CD4-positive, alpha-beta T cell (primary cell): ENCODE measurements at places on chromosomes 2 and 18.

- H3K36me3 ChIP-seq = no peaks in the 10 kb centered on the region
- H3K27me3 ChIP-seq = peaks cover 4% of the 10 kb centered on the region
- H3K4me3 ChIP-seq = no peak overlapping the region
Observed at GRCh38 chr2:70855667-70856066, 20.1 kb upstream of the CD207 start.

DNA sequence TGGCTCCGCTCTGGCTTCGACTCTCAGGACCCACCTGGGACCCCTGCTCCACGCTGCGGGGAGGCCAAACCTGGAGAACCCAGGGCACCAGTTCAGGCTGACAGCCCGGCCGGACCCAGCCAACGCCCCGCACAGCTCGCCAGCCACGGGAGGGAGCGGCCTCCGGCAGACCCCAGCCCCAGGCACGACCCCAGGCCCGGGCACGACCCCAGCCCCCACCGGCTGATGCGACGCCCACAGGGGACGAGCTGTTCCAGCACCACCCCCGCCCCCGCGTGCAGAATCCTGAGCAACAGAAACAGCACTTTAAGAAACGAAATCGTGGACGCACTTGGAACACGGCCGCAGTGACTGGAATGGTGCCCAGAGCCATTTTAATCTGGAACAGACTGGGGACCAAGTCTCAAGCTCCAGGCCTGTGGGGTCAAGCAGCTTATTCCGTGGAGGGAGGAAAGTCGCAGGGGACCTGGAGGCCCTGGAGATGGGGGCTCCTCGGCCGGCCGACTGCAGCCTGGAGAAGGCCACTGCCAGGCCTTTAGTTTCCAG lies 74.2 kb downstream of the MBP start:
- peaks cover 94% of the 10 kb centered on the region for H3K4me1 ChIP-seq
- no peak overlapping the region for H3K4me3 ChIP-seq
- no peak for DNase-seq
- H3K27me3 ChIP-seq = no peaks in the 10 kb centered on the region
- no peak overlapping the region for H3K27ac ChIP-seq

GRCh38 chr2:6641956-6642355 lies 223.8 kb downstream of the CMPK2 start:
- no peaks in the 10 kb centered on the region for H3K27me3 ChIP-seq
- H3K4me3 ChIP-seq = no peak overlapping the region
- H3K27ac ChIP-seq = no peak overlapping the region
- H3K4me1 ChIP-seq = no peaks in the 10 kb centered on the region
- no peak for DNase-seq
- no peaks in the 10 kb centered on the region for H3K36me3 ChIP-seq

- no peak overlapping the region for H3K4me3 ChIP-seq
- no peak overlapping the region for H3K27ac ChIP-seq
- no peak for DNase-seq
- H3K36me3 ChIP-seq = no peaks in the 10 kb centered on the region
- H3K27me3 ChIP-seq = no peaks in the 10 kb centered on the region
- peaks cover 6% of the 10 kb centered on the region for H3K4me1 ChIP-seq
Observed at GRCh38 chr18:5969989-5970403, 74.7 kb upstream of the TMEM200C start.

GRCh38 chr2:233862261-233862768 lies 5.9 kb downstream of the MSL3B start:
- H3K4me3 ChIP-seq = no peak overlapping the region
- H3K4me1 ChIP-seq = peaks cover 6% of the 10 kb centered on the region
- no peaks in the 10 kb centered on the region for H3K27me3 ChIP-seq
- no peak for DNase-seq

DNA sequence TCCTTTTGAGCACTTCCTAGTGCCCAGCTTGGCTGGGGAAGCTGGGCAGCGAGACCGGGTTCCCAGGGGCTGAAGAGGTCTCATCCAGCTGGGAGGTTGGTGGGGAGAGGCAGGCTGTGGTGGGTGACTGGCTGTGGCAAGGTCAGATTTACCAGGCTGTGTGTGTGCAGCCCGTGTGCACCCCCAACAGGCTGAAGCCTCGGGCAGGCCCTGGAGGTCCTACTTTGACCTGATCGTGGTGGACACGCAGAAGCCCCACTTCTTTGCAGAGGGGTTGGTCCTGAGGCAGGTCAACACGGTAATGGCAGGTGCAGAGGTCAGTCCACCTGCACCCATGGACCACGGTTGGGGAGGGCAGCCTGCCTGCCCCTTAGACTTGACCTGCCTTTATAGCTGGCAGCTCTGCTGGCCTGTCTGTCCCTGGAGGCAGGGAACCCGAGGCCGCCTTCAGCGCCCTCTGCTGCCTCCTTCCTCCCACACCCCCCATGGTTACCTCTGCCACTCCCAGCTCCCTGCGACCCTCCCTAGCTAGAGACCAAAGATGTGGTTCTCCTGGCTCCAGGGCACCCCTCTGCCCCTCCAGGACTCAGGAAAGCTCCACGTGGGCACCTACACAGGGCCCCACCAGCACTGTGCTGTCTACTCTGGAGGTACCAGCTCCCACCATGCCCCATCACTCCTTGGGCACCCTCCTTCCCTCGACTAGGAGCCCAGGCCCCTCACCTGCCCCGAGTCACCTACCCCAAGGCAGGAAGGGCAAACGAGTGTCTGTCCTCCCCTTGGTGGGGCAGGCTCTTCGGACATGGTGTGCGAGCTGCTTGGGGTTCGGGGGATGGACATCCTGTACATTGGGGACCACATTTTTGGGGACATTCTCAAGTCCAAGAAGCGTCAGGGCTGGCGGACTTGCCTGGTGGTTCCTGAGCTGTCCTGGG lies 4.0 kb downstream of the NT5DC4 start:
- DNase-seq = no peak
- H3K4me3 ChIP-seq = no peak overlapping the region
- no peaks in the 10 kb centered on the region for H3K36me3 ChIP-seq
